CD8-positive, alpha-beta memory T cell (primary cell): ENCODE measurements at places on chromosomes 6 and 20.
A peak's percentile ranks its signal among the peaks of the same experiment; 100 is the strongest.

DNA sequence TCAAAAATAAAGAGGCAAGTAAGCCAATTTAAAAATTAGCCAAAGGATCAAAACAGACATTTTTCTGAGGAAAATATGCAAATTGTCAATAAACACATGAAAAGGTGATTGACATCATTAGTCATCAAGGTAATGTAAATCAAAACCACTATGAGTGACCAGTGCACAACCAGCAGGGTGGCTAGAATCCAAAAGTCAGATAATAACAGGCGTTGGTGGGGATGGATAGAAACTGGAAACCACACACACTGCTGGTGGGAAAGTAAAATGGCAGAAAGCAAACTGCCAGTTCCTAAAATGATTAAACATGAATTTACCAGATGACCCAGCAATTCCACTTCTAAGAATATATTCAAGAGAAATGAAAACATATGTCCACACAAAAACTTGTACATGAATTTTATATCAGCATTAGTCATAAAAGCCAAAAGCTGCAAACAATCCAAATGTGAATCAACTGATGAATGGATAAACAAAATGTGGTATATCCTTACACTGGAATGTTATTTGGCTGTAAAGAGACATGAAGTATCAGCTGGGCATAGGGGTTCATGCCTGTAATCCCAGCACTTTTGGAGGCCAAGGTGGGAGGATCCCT, 74.8 kb upstream of the MBOAT1 start:
- DNase-seq = no peak

- no peak for DNase-seq
Measured at GRCh38 chr20:49207076-49207475, 12.1 kb upstream of the DDX27 start.

- peak; percentile 22 for DNase-seq
Measured at GRCh38 chr6:152206072-152206818, 398.8 kb downstream of the ESR1 start.

DNA sequence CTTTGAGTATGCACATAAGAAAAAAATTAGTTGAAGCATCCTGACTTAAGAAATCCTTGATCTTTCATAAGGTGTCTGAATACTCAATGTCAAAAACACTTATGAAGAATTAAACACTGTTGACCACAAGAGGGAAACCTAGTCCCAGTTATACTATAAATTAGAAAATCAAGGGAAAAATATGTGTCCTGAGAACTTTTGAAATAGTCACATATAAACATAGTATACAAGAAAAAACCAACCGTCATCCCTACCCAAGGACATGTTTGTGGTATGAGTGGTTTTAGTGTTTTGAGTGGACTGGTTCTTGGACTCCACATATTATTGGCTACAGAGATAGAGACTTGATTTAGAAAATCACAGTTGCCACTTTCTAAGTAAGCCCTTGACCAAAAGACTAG, 7.6 kb upstream of the HLA-DRA start:
- DNase-seq = peak; percentile 10

DNA sequence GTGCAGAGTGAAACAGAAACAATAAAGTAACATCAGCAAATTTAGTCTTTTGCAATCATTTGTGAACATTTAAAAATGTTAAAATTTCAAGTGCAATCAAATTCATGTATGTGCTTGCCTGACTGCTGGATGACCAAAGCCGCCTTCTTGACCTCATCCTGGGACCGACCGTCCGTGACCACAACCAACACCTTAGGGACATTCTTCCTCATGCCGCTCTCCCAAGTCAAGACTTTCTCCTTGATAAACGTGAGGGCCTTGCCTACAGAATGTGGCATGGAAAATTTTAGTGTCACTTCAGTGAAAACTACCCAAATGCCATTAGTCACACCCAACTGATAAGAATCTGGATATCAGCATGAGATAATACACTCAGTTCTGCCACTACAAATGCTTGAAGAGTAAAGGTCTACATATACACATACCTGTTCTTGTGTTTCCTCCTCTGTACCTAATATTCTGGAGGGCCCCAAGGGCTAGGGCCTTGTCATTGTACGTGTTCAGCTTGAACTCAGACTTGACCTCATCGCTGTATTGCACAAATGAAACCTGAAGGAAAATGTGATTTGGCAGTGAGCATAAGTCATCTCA, 86.8 kb downstream of the COL12A1 start:
- no peak for DNase-seq

GRCh38 chr20:41482647-41483552, 116.3 kb upstream of the EMILIN3 start:
- DNase-seq = no peak

DNA sequence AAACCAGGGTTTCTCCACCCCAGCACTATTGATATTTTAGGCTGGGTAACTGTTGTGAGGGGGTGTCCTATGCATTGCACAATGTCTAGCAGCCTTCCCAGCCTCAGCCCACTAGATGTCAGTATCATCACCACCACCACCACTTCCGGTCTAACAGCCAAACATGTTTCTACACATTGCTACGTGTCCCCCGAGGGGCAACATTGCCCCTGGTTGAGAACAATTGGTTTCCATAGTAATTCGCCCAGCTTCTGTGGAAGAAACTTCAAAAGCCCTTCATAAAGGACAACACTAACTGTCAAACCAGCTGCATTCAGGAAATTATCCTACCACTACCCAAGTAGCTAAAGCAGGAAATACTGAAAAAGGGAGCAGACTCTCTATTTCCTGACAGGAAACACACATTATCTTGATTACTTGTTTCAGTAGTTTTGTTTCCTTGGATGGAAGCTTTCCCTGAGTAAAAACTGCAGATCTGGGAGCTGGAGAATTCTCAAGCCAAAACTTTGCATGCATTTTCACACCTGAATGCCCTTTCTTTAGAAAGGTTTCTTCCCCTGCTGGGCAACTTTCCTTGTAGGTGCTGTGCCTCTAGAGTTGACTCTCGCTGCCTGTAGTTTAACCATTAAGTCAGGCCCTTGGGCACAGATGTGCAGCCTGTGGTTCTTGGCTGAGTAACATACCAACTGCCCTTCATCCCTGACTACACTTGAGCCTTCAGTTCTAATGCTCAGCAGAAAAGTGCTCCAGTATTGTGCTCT, 23.6 kb downstream of the PKHD1 start:
- DNase-seq = peak; percentile 35

- DNase-seq = no peak
Measured at GRCh38 chr6:165767228-165767627, 104.2 kb upstream of the PDE10A start.

- DNase-seq = no peak
Measured at GRCh38 chr6:168024951-168025510, 27.6 kb downstream of the KIF25 start.

- DNase-seq = no peak
Measured at GRCh38 chr20:62306414-62307187, 3.8 kb downstream of the ADRM1 start.

DNA sequence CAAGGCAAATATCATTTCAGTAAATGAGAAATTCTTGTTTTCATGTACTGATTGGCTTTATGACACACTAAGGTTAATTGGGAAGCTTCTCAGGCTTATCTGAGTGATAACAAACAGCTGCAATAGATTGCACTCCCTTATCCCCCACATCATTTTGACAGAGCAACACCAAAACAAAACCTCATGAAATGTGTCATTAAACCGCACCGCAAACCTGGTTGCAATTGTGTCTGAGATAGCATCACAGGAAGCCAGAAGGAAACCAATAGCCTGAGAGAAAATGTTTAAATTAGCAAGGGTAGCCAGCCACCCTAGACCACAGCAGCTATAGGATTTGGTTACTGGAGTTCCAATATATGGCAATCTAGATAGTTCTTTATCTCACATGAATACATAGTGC, 31.6 kb upstream of the LAMA4 start:
- DNase-seq = peak; percentile 39

- no peak for DNase-seq
Measured at GRCh38 chr6:84462698-84463097, 235.3 kb upstream of the CEP162 start.

DNA sequence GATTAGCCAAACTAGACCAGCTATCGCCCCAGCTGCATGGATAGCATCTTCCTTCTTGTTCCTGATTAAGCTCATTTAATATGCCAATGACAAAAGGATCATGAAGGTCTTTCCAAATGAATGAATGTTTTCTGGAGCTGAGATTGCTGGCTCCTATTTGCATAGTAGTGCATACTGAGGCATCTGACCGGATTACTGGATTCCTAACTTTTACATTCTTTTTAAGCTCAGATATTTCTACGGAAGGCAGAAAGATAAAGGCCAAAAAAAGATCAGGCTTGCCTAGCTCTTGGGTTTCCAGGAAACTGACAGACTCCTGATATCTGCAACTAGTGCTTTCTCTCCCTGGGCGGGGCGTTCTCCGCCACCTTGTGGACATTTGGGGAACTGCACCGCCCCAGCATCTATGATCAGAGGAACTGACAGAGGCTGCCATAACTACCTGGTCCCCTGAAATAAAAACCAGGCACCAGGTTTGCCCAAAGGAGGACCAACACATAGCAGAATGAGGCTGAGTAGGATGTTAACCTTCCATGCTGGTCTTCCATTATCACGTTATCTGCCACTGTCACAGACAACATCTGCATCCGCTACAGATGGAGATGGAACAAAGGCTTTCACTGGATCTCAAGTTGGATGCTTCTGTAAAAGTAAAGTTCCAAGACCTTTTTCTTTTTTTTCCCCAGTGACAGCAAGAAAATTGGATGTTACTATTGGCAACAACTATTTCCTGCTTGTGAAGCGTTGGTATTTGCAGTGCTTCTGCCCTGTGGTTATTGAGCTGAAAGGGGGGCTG, 33.2 kb downstream of the NT5E start:
- peak; percentile 65 for DNase-seq

DNA sequence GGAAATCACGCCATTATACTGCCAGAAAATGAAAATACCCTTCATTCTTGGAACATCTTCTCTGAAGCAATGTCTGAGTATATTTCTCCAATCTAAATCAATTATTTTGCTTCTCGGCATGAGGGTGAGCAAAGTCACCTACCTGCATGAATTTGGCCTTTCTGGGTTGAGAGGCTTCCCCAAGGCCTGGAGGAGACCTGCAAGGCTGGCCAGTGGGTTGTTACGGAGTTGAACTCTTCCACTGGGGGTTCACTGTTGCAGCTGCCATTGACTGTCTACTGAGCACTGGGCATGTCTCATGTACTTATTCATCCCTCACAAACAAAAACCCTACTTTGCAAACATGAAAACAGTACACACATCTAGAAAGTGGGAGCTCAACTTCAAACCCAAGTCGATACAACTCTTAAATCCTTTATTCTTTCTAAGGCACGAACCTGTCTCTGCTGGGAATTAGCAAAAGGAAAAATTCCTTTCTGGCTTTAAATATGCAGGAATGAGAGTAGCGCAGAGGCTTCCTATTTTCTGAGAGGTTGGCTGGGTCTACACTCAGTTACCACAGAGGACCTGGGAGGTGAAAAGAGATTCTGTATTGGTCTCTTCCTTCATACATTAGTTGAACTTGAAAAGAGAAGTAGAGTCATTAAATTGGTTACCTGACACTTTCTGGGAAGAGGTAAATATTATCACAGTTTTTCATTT, 87.6 kb upstream of the SGK1 start:
- DNase-seq = no peak
